Gastrocnemius medialis (tissue), 4 donors: ENCODE measurements at places on chromosomes 2 and 18.

DNA sequence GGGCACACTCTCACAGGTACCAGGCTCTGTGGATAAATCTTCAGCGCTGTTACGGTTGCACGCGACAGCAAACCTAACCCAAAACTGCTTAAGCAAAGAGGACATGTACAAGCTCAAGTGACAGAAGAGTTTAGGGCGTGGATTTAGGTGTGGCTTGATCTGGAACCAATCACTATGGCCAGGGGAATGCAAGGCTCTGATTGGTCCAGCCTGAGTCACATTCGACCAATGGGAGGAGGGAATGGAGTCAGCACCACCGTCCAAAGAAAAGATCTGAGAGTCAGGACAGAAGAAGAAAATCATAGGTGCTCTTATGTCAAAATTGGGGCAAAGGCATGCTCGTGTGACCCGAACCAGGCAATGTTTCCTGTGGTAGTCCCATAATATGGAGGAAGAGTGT, 139.0 kb downstream of the TRIM43 start:
- DNase-seq, result no peak

- DNase-seq, result peak; percentile 35
These were observed 165.2 kb upstream of the KLF7 start for GRCh38 chr2:207330912-207331311.

- no peak for DNase-seq
These were observed 711.3 kb upstream of the LRATD1 start for GRCh38 chr2:13921245-13921644.

DNA sequence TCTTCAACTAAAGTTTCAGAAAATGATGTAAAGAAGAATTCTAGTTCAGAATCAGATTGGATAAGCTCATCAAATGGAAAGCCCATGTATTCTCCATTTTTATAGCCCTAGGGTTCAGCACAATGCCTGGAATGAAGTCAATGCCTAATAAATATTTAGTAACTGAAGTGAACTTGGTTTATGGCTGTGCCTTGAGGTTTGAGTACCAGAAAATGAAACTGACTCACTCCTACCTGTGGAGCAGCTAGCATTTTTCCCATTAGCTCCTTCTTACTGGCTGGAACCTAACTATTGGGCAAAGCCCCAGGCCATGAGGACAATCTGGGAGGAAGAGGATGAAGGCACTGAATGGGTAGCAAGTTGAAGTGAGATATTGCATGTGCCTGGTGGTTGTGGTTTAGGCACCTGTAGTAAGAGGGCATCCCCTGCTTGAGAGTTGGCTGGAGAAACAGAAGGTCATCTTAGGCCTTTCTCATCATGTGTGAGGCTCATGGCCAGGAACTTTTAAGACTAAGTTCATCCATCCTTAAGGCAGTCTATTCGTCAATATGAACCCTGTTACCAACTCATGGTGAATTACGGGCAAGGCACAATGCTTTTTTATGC, 85.0 kb upstream of the LYPD1 start:
- DNase-seq, result no peak

DNA sequence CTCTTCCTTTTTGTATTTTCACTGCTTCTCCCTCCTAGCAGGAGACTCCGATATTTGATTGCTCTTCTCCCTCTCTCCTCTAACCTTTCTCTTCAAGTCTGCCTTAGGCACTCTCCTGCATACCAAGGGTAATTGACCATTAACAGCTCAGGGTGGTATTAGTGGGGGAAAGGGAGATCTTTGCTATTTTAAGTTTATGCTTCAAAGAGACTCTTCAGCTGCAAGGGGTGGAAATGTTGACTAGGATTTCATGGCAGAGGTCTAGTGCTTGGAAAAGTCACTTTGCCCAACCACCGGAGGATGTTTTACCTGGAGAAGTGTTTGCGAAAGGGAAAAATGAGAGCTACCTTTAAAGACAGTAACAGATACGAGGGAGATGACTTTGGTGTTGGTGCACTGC, 453.7 kb downstream of the SLC4A3 start:
- DNase-seq, result no peak

DNA sequence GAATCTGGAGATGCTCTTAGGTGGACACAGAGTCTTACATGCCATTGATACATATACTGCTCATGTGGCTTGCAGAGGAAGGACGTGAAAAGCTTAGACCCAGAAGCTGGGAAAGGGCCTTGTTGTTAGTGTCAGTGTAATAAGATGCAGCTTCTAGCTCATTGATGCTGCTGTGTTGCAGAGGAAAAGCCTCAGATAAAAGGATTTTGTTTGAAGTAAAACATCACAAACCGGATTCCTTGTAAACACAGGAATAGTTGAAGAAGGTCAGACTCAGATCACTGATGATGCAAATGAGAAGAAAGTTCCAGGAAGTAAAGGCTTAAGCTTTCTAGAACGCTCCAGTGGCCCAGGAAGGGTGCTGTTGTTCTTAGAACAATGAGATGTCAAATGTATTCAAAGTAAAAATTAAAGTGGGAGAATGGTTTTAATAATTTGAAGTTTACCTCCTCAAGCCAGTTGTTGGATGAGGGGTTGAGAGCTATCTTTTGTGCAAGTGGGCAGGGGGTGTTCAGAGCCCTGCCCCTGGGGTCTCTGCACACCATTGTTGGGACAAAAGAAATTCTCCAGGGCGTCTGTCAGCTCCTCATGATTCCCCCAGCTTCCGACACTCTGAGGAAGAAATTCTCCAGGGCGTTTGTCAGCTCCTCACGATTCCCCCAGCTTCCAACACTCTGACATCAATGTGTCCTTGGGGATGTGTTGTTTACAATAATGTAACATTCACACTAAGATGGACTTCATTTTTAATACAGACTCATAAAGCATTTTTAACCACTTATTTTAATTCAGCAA, 61.3 kb upstream of the CHMP1B start:
- DNase-seq, result no peak
